ENCODE measurements at places on chromosomes 2 and 18. TPM values are rescaled to one million over a fixed set of nuclear protein-coding genes. Genes with fewer than 3 reads are reported as not detected.

DNA sequence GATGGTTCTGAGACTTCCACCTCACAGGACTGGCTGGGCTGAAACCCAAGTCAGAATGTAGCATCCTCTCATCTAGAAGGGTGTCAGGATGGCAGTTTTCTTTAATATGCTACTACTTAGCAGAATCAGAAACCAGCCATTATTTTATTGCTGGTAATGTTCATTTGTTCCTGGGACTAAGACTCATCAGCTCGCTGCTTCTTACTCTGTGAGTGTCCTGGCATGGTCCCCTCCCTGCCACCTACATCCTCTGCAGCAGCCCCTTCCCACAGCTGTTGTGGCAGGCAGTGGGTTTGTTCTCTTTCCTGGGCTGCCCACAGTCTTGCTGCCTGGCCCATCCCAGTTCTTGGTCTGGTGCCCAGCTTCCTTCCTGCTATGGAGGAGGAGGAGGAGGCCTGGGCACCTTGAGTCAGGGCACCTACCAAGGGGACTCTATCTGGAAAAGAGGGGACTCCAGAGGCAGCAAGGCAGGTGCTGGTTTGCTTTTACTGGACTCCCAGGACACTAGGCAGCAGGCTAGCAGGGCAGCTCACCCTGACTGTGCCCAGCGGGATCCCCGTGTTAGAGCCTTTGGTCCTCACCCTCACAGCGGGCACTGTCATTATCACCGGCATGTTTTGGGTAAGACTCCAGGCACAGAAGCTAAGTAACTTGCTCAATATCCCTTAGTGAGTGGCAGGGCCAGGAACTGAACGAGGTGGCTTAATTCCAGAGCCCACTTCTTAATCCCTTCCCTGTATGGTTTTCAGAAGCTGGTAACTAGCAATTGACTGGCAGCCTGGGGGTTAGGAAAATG lies 62.1 kb downstream of the LRRFIP1 start:
- peak; percentile 46 for DNase-seq

- DNase-seq = no peak
Observed at GRCh38 chr2:119553687-119554344, 9.6 kb downstream of the CFAP221 start.

- DNase-seq = no peak
Observed at GRCh38 chr2:15732341-15733077, 140.8 kb downstream of the DDX1 start.

- no peak for DNase-seq
Observed at GRCh38 chr18:78983512-78983911, 3.9 kb downstream of the SALL3 start.

- DNase-seq = peak; percentile 23
Observed at GRCh38 chr2:201448701-201449100, 2.6 kb downstream of the TRAK2 start.

DNA sequence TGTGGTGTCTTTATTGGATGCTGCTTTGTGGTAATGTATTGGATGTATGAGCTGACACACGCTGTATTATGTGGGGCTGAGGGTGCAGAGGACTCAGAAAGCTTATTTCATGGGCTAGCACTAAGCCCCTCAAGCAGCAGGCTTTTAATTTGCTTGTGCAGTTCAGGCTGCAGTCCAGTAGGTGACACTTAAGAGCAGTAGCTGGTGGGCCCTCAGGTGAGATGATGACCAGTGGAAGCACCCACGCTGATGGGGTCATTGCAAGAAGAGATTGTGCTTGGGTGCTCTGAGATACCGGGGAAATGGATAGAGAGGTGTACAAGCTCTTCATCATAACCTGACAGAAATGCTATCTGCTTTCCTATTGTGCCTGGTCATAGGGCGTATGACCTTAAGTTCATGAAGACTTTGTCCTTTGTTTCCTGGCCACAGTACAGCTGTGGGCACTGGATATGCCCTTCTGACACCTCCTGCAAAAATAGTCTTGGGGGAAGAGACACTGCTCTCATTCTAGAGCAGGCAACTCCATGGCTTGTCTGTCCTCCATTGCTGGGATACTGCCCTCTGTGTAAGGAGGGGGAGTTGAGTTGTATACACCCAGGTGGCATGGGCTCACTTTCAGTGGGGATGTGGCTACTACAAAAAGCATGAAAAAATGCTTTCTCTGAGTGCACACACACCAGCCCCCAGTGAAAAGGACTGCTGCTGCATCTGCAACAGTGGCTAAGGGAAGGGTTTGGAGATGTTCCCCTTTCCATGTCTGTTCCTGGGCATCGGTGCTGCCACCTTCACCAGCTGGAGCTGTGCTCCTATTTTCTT lies 205.7 kb upstream of the ZSWIM2 start:
- peak; percentile 6 for DNase-seq

Gene HOXD10
- not detected for total RNA-seq

Measured in RPMI7951 (cell line).